ENCODE measurements at places on chromosomes 16 and 17.

GRCh38 chr16:88855176-88855575, 1.6 kb downstream of the GALNS start:
- no peak for DNase-seq

- DNase-seq, result no peak
Observed at GRCh38 chr16:63575041-63575440, 1538.8 kb upstream of the CDH8 start.

DNA sequence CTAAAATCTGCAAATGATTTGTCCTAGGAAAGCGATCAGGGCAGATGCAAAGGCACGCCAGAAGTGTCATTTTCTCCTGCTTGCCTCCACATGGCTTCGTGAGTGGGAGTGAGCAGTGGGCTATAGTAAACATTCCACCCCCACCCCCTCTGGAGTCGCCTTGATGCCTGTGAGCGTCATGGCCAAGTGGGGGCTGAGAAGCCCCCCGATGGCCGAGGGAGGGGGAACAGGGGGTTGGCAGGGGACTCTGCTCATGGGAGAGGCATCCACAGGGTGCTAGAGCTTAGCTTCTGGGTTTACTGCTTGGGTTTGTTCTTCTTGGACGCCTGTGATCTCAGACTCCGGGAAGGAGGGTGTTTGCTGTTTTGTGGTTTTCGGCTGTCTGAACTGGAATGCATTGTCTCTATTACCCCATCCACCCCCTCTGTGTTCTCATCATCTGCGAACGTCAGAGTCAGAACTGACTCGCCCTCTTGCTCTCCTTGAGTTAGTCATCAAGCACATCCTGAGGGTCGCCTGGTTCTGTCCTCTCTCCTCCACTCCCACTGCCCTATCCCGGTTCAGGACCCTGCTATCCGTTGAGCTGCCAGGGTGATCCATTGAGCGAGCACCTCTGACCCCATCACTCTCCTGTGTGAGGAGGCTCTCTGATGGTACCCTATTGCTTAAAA, 15.4 kb downstream of the TNS4 start:
- no peak for DNase-seq

DNA sequence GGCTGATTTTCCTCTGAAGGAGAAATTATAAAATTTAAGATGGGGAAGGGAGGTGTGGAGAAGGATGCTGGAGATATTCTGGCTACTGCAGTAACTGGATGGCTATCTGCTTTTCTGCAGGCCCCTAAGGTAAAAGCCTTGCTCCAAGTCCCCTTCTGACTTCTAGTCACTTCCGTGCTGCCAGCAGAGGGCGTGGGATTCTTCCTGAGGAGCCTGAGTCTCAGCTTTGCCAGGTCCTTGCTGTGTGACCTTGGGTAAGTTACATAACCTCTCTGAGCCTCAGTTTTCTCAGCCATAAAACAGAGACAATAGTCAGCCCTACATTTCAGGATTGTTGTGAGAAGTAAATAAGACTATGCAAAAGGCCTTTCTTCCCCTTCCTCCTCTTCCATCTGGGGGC, 24.3 kb upstream of the TMEM220 start:
- no peak for DNase-seq

- DNase-seq, result peak; percentile 93
Observed at GRCh38 chr16:70438969-70439862, at the start of gene ST3GAL2. ST3GAL2 (minus strand) TSS chr16:70439100; CDS start chr16:70398530, 40,570 bp downstream.

DNA sequence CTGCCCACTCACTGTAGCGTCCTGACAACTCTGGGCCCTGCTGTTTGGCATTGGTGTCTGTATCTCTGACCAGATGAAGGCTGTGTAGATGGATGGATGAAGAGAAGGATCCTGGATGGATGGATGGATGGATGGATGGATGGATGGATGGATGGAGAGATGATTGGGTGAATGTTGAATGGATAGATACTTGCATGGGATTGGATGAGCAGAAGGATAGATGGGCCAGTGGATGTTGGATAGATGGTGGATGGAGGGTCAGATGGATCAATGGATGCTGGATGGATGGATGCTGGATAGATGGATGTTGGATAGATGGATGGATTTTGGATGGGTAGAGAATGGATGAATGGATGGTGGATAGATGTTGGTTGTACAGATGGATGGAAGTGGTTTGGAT, 179.6 kb upstream of the GSE1 start:
- DNase-seq, result no peak

- no peak for DNase-seq
Observed at GRCh38 chr17:8004899-8005298, 2.5 kb downstream of the GUCY2D start.

GRCh38 chr16:56871172-56871593, 6.2 kb downstream of the SLC12A3 start:
- DNase-seq, result no peak

- no peak for DNase-seq
Observed at GRCh38 chr17:696369-696768, 18.3 kb downstream of the VPS53 start.

- no peak for DNase-seq
Observed at GRCh38 chr17:33769066-33769465, 476.0 kb upstream of the ASIC2 start.

- DNase-seq, result peak; percentile 43
Observed at GRCh38 chr16:17379121-17379571, 91.6 kb downstream of the XYLT1 start.

GRCh38 chr17:45101883-45102811, 30.2 kb downstream of the PLCD3 start:
- DNase-seq, result no peak

DNA sequence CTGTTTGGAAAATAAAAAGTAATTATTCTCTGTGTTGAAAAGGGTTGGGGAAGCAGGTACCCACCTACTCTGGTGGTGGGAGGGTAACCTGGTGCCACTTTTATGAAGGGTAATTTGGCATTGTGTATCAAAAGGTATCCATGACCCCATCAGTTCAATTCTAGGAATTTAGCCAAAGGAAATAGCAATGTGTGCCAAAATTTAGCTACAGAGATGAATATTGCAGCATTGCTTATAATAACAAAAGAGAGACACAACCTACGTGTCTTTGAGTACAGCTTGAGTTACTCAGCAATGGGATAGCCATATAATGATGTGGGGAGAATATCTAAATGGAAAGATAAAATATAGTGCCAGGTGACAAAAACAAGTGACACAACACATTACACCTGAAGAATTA, 170.7 kb downstream of the NTN1 start:
- DNase-seq, result no peak

DNA sequence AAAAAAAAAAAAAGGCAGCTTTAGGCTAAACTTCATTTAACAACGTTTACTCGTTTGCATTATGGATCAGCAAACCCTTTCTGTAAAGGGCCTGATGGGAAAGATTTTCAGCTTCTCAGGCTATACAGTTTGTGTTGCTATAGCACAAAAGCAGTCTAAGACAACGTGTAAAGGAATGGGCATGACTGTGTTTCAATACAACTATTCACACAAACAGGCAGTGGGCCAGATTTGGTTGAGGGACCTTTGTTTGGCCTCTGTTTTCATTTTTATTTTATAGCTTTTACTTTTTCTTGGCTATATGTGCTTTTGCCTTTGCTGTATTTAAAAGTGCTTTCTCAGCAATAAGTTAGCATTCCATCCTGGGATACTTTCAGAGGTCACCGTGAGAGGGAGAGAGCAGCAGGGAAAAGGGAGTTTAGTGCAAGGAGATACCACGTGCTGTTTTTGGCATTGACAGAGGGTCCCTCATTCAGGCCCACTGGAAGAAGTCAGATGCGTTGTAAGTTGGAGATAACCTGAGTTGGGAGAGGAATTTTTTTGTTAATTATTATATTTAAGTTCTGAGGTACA, 335.6 kb downstream of the UTP18 start:
- no peak for DNase-seq

All from caudate nucleus (tissue), 63 donors.